ENCODE measurements at places on chromosomes 2 and 18.

DNA sequence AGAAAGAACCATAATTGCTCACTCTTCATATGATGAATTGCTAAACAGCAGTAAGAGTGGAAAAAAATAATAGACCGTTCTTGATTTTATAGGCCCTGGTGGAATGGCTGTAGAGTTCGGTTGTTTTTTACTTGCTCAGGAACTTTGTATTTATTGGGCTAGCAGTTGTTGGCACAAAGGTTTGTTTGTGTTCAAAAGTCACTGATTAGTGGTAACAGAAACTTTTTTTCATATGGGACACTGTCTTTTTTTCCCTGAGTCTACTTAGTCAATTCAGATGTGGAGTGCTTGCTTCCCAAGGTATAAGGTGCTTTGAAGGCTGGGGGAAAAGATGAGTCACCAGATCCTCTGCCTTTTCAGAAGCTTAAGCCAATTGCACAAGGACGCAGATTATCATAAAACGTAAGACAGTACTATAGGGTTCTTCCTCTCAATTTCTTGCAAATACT lies 25.8 kb downstream of the PHLPP1 start:
- H3K27ac ChIP-seq: no peak overlapping the region
- H3K36me3 ChIP-seq: no peaks in the 10 kb centered on the region
- no peak for DNase-seq

DNA sequence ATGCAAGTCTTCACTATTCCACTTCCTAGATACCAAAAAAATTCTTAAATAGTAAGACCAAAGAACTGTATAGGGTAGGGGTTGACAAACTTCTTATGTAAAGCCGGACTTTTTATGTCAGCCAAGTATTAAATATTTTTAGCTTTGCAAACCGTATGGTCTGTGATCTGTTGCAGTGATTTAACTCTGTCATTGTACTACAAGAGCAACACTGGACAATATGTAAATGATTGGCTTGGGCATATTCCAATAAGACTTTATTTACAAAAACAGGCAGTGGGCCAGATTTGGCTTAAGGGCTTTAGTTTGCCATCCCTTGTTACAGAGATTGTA lies 48.0 kb downstream of the MGAT5 start:
- no peaks in the 10 kb centered on the region for H3K36me3 ChIP-seq
- H3K27me3 ChIP-seq: no peaks in the 10 kb centered on the region
- DNase-seq: no peak
- H3K4me3 ChIP-seq: no peak overlapping the region
- H3K27ac ChIP-seq: peak overlapping the region; percentile 96

GRCh38 chr2:88738271-88738670 lies 46.8 kb downstream of the RPIA start:
- no peak overlapping the region for H3K27ac ChIP-seq
- DNase-seq: no peak
- no peak overlapping the region for H3K4me3 ChIP-seq
- peaks cover 31% of the 10 kb centered on the region for H3K36me3 ChIP-seq

GRCh38 chr2:17593841-17594491 lies 53.5 kb downstream of the VSNL1 start:
- H3K27ac ChIP-seq: no peak overlapping the region
- H3K4me1 ChIP-seq: no peaks in the 10 kb centered on the region
- H3K27me3 ChIP-seq: no peaks in the 10 kb centered on the region

DNA sequence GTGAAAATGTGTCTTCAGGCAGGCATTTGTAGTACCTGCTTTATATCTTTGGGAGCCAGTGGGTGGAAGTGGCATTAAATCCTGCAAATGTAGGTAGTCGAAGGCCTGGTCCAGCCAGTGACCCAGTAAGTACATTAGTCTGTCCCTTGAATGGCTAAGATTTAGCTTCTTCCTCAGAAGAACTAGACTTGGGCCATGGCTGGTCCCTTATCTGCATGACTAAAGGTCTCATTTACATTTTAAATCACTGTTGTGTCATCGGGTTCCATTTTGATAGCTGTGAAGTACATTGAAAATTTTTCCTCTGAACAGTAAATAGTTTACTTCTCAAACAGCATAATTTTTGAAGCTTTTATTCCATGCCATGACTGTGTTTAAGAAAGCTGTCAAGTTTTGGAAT lies 438.4 kb upstream of the KLHL29 start:
- no peak for DNase-seq
- H3K36me3 ChIP-seq: no peaks in the 10 kb centered on the region
- H3K4me3 ChIP-seq: no peak overlapping the region
- no peak overlapping the region for H3K27ac ChIP-seq
- H3K27me3 ChIP-seq: no peaks in the 10 kb centered on the region

GRCh38 chr2:102181919-102182635 lies 4.7 kb upstream of the IL1RL2 start:
- no peak overlapping the region for H3K27ac ChIP-seq
- H3K4me3 ChIP-seq: no peak overlapping the region
- no peaks in the 10 kb centered on the region for H3K4me1 ChIP-seq
- H3K27me3 ChIP-seq: no peaks in the 10 kb centered on the region
- DNase-seq: no peak

GRCh38 chr2:104429639-104430358 lies 424.1 kb upstream of the POU3F3 start:
- H3K4me3 ChIP-seq: no peak overlapping the region
- no peak for DNase-seq
- H3K4me1 ChIP-seq: no peaks in the 10 kb centered on the region
- no peaks in the 10 kb centered on the region for H3K36me3 ChIP-seq

DNA sequence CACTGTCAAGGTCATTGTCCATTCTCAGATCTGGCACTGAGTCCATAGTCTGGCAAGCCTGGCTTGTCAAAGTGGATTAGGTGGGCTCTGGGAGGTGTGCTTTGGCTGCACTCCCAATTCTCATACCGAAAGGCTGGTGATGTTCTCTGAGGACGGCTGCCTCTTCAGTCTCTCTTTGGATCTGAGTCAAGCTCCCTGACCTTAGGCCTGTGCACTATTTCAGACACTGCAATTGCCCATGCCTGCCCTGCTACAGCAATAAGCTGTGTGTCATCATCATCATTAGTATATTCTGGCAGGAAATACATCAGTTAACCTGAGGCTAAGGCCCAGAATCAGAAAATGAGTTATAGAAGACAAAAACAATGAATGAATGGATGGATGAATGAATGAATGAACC lies 1.6 kb upstream of the SLC5A7 start:
- no peaks in the 10 kb centered on the region for H3K27me3 ChIP-seq
- H3K27ac ChIP-seq: no peak overlapping the region
- H3K4me1 ChIP-seq: no peaks in the 10 kb centered on the region
- H3K36me3 ChIP-seq: no peaks in the 10 kb centered on the region
- no peak for DNase-seq

DNA sequence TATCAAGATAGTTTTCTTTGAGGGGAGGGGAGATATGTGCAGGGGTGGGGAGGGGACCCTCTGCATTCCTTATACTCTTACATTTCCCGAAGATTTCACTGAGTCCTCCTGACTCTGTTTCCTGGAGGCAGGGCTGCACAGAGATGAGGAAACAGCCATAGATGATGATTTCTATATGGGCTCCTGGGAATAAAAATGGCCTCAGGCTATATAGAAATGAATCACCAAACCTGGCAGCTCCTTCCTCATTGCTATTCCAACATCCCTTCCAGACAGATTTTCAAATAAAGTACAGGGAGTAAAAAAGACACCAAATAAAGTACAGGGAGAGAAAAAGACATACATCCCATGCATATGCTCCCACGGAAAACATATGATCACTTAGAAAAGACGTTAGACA lies 474.8 kb upstream of the RAB6C start:
- no peak for DNase-seq
- no peak overlapping the region for H3K4me3 ChIP-seq
- no peak overlapping the region for H3K27ac ChIP-seq
- H3K4me1 ChIP-seq: no peaks in the 10 kb centered on the region
- no peaks in the 10 kb centered on the region for H3K36me3 ChIP-seq
- H3K27me3 ChIP-seq: no peaks in the 10 kb centered on the region

- no peak overlapping the region for H3K27ac ChIP-seq
- peaks cover 35% of the 10 kb centered on the region for H3K4me1 ChIP-seq
- H3K4me3 ChIP-seq: no peak overlapping the region
- no peak for DNase-seq
- no peaks in the 10 kb centered on the region for H3K27me3 ChIP-seq
Observed at GRCh38 chr2:217711188-217711587, 291.6 kb downstream of the TNS1 start.

GRCh38 chr2:203175371-203175770 lies 63.4 kb upstream of the CYP20A1 start:
- no peak for DNase-seq
- H3K36me3 ChIP-seq: peaks cover 3% of the 10 kb centered on the region
- peak overlapping the region; percentile 41 for H3K27ac ChIP-seq
- H3K4me3 ChIP-seq: no peak overlapping the region

- DNase-seq: peak; percentile 45
- no peaks in the 10 kb centered on the region for H3K36me3 ChIP-seq
- no peaks in the 10 kb centered on the region for H3K27me3 ChIP-seq
- peak overlapping the region; percentile 80 for H3K27ac ChIP-seq
- peaks cover 42% of the 10 kb centered on the region for H3K4me1 ChIP-seq
Observed at GRCh38 chr2:37851428-37851827, 73.7 kb upstream of the RMDN2 start.

GRCh38 chr2:212223696-212224095 lies 314.9 kb downstream of the ERBB4 start:
- no peaks in the 10 kb centered on the region for H3K36me3 ChIP-seq
- peaks cover 4% of the 10 kb centered on the region for H3K4me1 ChIP-seq
- H3K27ac ChIP-seq: no peak overlapping the region
- DNase-seq: no peak
- H3K27me3 ChIP-seq: no peaks in the 10 kb centered on the region
- H3K4me3 ChIP-seq: no peak overlapping the region

DNA sequence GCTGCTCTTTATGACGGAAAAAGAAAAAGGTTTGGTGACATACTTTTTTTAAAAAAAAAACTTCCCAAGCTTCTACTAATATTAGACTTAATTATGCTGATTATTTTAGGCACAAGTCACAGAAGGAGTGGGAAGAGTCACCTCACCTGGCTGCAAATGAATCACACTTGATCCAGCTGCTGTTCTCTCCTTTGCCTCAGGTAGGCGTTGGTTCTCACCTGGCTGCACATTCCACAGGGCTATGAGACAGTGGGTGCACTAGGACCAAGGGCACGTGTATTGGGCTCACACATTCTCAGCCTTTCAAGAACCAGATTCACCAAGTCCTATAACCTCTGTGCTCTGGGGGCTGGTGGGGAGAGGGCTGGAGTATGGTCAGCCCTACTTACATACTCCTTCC lies 93.3 kb downstream of the TGFA start:
- peaks cover 4% of the 10 kb centered on the region for H3K4me1 ChIP-seq
- H3K27ac ChIP-seq: no peak overlapping the region
- DNase-seq: no peak
- H3K4me3 ChIP-seq: no peak overlapping the region

- H3K4me3 ChIP-seq: no peak overlapping the region
- no peaks in the 10 kb centered on the region for H3K27me3 ChIP-seq
- H3K27ac ChIP-seq: no peak overlapping the region
- no peak for DNase-seq
- no peaks in the 10 kb centered on the region for H3K36me3 ChIP-seq
Observed at GRCh38 chr2:163775304-163775703, 39.5 kb upstream of the FIGN start.

GRCh38 chr2:149719695-149720094 lies 132.1 kb upstream of the MMADHC start:
- H3K27ac ChIP-seq: no peak overlapping the region
- H3K4me3 ChIP-seq: no peak overlapping the region
- DNase-seq: no peak
- no peaks in the 10 kb centered on the region for H3K27me3 ChIP-seq
- H3K36me3 ChIP-seq: no peaks in the 10 kb centered on the region

DNA sequence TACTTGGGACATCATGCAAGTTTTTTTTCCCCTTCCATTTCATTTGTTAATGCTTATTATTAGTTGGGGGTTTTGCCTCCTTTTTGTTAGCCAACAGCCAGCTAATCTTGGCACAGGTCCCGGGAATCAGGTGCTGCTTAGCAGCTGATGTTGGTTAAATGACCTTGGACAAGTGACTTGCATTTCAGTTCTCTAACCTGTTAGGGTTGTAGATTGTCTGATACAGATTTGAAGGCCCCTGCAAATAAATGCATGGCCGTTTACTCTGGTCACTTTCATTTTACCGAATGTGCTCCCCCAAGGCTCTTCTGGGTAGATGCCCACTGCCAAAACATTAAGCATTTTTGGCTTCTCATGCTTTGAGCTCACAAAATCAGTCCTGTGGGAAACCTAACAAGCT lies 120.9 kb downstream of the SPTBN1 start:
- H3K4me1 ChIP-seq: peaks cover 41% of the 10 kb centered on the region
- no peak for DNase-seq
- peaks cover 5% of the 10 kb centered on the region for H3K36me3 ChIP-seq
- H3K4me3 ChIP-seq: no peak overlapping the region
- H3K27ac ChIP-seq: peak overlapping the region; percentile 60

DNA sequence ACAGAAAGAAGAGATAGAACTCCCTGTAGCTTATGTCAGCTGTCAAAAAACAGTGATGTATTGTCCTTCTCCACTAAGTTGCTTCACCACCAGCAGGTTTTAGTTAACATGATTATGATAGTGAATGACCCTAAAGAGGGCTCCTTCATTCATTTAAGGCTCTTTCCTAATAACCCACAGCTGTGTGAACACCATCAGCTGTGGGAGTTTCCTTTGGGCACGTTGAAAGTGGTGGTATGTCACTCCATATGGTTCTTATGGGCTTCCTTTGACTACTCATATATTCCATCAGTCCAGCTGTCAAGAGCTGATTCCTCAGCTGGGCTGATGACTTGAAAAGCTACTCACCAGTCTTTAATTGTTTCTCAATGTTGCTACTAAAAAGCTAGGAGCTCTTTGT lies 210.3 kb downstream of the UBE2E3 start:
- no peak overlapping the region for H3K4me3 ChIP-seq
- H3K27ac ChIP-seq: no peak overlapping the region
- H3K27me3 ChIP-seq: no peaks in the 10 kb centered on the region
- H3K36me3 ChIP-seq: no peaks in the 10 kb centered on the region

DNA sequence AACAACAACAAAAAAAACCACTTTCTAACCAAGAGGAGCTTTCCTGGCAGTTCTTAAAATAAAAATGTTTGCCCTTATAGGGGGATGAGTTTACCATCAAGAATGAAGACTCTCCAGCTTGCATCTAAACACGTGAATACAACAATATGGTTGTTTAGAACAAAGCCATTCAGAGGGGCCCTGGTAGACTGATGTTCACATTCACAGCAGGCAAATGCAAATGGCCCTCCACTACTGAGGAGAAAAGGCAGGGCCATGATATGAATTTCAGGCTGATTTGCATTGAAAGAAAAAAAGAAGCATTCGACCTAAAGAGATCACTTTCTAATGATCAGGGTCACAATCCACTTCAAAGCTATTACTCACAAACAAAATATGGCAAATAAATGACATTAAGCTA lies 65.3 kb upstream of the OTOS start:
- H3K4me3 ChIP-seq: no peak overlapping the region
- no peak overlapping the region for H3K27ac ChIP-seq
- H3K36me3 ChIP-seq: no peaks in the 10 kb centered on the region
- DNase-seq: no peak
- no peaks in the 10 kb centered on the region for H3K27me3 ChIP-seq

GRCh38 chr18:28574175-28574574 lies 397.2 kb upstream of the CDH2 start:
- no peak for DNase-seq
- H3K27ac ChIP-seq: no peak overlapping the region
- H3K4me3 ChIP-seq: no peak overlapping the region
- no peaks in the 10 kb centered on the region for H3K36me3 ChIP-seq

- no peak for DNase-seq
- H3K27ac ChIP-seq: no peak overlapping the region
- no peaks in the 10 kb centered on the region for H3K27me3 ChIP-seq
- H3K4me1 ChIP-seq: no peaks in the 10 kb centered on the region
- no peaks in the 10 kb centered on the region for H3K36me3 ChIP-seq
Observed at GRCh38 chr18:34993289-34993688, 47.9 kb upstream of the MAPRE2 start.
